Naive thymus-derived CD4-positive, alpha-beta T cell (primary cell): ENCODE measurements at places on chromosomes 7 and 10. TPM values are rescaled to one million over a fixed set of nuclear protein-coding genes. Genes with fewer than 3 reads are reported as not detected.

DNAJB12 gene
- 27.6 TPM for polyA plus RNA-seq

STEAP4 gene
- polyA plus RNA-seq, result not detected

IKZF5 gene
- polyA plus RNA-seq, result 25.9 TPM

LRRN3 gene
- polyA plus RNA-seq, result 169 TPM

GRCh38 chr10:74055383-74056049 lies 57.6 kb downstream of the VCL start:
- H3K4me3 ChIP-seq, result no peak overlapping the region
- no peaks in the 10 kb centered on the region for H3K27me3 ChIP-seq
- no peak overlapping the region for H3K27ac ChIP-seq
- peaks cover 10% of the 10 kb centered on the region for H3K4me1 ChIP-seq
- no peak for DNase-seq
- H3K36me3 ChIP-seq, result no peaks in the 10 kb centered on the region

DNA sequence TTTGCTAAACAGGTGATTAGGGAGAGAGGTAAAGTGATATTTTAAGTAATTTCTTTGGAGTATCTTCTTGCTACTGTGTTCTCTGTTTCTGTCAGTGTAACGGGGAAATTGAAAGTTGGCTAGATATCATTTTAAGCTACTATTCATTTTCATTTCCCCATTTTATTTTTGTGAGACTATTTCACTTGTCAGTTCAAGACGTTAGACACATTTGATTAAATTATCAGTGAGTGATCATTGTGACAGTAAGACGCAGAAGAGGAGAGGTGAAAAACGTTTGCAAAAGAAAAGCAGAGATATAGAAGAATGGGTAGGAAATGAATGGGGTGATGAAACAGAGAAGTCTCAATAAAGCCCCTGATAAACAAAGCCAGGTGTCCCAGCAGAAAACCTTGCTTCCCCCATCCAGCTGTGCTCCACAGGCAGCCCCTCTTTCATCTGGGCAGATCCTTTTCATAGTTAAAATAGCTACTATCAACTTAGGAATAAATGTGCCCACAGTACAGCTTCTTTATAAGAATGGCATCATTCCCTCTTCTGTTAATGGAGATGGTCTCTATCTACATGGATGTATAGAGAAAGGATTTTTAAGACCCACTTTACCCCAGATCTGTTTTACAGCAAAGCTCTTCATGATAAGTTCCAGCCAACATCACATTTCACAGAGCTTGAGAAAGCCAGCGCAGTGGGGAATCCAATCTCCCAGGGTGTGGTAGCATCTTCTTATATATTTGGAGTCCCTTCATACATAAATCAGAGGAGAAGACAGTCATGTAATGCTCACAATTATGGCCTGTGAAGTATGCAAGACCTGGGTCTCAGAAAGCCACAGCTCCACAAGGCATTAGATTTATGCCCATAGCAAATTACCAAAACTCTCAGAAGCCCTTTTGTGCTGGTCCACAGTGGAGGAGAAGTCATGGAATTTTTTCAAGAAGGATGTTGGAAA lies 138.1 kb upstream of the ITGB1 start:
- no peaks in the 10 kb centered on the region for H3K36me3 ChIP-seq
- no peaks in the 10 kb centered on the region for H3K4me1 ChIP-seq
- H3K4me3 ChIP-seq, result no peak overlapping the region

GRCh38 chr7:23759671-23760391 lies 49.8 kb downstream of the STK31 start:
- H3K27ac ChIP-seq, result no peak overlapping the region
- H3K27me3 ChIP-seq, result no peaks in the 10 kb centered on the region
- no peak for DNase-seq
- H3K36me3 ChIP-seq, result no peaks in the 10 kb centered on the region

GRCh38 chr10:60353519-60354258 lies 36.0 kb downstream of the ANK3 start:
- no peak overlapping the region for H3K4me3 ChIP-seq
- no peak overlapping the region for H3K27ac ChIP-seq
- no peak for DNase-seq
- H3K27me3 ChIP-seq, result no peaks in the 10 kb centered on the region
- no peaks in the 10 kb centered on the region for H3K4me1 ChIP-seq

DNA sequence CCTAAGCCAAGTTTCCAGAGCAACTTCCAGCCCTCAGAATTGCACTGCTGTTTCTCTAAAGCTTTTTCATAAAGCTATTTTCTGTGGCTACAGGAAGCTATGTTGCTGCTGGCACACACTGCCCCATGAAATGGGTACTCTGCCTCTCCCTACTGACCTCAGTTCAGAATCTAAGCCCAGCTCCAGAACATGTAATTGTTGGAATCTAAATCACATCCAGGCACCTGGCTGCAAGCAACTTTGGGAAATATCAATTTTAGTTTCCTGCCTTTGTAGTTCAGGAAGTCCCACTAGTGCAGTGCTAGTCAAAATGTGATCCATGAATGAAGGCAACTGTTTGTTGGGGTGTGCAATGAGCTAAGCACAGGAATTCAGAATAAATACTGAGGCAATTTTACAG lies 226.2 kb downstream of the THSD7A start:
- H3K36me3 ChIP-seq, result no peaks in the 10 kb centered on the region
- H3K27me3 ChIP-seq, result no peaks in the 10 kb centered on the region
- no peaks in the 10 kb centered on the region for H3K4me1 ChIP-seq
- no peak overlapping the region for H3K4me3 ChIP-seq

DNA sequence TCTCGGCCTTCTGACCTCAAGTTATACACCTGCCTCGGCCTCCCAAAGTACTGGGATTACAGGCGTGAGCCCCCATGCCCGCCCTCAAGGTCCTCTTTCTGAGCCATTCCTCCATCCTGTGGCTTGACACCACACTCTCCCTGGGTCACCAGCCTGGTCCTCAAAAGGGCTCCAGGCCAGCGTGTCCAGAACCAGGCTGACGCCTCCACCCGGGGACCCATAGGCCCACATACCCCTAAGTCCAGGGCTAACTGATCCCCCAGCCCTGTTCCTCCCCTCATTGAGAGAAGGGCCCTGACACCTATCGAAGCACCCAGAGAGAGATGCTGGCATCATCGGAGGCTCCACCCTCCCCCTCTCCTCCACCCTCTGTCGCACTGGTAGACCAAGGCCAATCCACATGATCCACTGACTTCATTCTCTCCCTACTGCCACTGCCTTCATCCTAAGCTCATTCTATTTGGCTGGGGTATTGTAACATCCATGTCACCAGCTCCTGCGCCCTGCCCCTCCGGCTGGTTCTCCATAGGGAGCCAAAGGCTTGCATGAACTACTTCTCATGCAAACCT lies 46.7 kb downstream of the TMEM270 start:
- no peak overlapping the region for H3K4me3 ChIP-seq
- H3K27ac ChIP-seq, result no peak overlapping the region
- DNase-seq, result no peak

- no peaks in the 10 kb centered on the region for H3K36me3 ChIP-seq
- no peaks in the 10 kb centered on the region for H3K4me1 ChIP-seq
- no peaks in the 10 kb centered on the region for H3K27me3 ChIP-seq
- no peak overlapping the region for H3K4me3 ChIP-seq
Observed at GRCh38 chr10:71260622-71261325, 48.4 kb downstream of the UNC5B start.

DNA sequence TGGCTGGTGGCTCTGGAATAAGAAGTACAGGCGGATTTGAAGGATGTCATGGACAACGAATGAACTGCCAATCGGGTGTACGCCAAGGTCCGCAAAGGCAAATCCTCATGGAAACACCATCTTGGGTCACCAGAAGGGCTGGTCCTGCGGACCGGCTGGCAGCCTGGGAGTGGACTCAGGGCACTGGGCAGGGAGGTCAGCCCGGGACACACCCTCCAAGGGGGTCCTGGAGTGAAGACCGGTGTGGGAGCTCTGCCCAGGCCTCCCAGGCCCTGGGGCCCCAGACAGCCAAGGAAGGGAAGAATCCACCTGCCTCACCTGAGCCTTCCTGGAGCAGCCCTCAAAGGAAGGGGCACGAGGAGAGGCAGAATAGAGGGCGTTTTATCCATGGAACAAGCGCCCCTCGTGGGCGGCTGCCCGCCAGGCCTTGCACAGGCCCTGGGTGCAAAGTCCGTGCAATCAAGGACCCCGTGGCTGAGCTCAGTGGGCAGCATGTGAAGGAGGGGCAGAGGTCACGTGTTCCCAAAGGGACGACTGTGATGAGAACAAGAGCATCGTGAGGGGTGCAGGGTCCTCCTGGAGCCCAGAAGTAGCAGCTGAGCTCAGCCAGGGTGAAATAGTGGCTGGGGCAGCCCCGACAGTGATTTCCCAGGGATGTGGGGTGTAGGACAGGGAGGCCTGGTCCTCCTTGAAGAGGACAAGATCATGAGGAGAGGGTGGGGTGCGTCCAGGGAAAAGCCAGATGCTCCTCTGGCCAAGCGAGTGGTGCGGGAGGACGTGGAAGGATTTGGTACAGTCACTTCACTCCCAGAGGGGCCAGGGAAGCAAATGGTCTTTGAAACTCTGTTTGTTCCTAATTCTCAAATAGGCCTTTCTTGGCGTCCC lies 105.2 kb downstream of the TCERG1L start:
- DNase-seq, result no peak
- H3K4me3 ChIP-seq, result no peak overlapping the region
- H3K27me3 ChIP-seq, result no peaks in the 10 kb centered on the region
- H3K4me1 ChIP-seq, result no peaks in the 10 kb centered on the region

GRCh38 chr7:139667377-139667776 lies 110.4 kb downstream of the HIPK2 start:
- H3K27ac ChIP-seq, result no peak overlapping the region
- DNase-seq, result no peak
- no peaks in the 10 kb centered on the region for H3K36me3 ChIP-seq
- H3K4me3 ChIP-seq, result no peak overlapping the region
- H3K4me1 ChIP-seq, result no peaks in the 10 kb centered on the region

DNA sequence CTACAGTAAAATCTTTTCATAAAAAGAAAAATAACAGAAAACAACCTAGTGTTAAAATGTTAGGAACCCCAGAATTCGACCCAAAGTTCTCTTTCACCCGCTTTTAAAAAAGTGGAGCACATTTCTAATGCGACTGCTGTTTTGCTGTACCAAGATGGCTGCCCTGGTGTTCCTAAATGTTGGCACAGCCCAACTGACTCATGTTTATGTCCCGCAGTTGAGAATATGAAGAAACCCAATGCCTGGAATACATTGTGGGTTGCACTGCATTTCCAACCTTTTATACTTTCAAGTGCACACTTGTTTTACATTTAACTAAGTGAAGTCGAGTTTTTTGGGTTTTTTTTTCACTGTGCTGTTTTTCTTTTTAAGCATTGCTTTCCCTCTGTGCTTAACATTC lies 944 bp downstream of the STEAP1B start:
- DNase-seq, result no peak
- H3K4me3 ChIP-seq, result no peak overlapping the region
- H3K27me3 ChIP-seq, result no peaks in the 10 kb centered on the region
- H3K27ac ChIP-seq, result no peak overlapping the region
- H3K36me3 ChIP-seq, result no peaks in the 10 kb centered on the region

- DNase-seq, result no peak
- H3K4me1 ChIP-seq, result peaks cover 21% of the 10 kb centered on the region
- H3K4me3 ChIP-seq, result no peak overlapping the region
- no peak overlapping the region for H3K27ac ChIP-seq
Observed at GRCh38 chr10:97327348-97328294, 6.9 kb downstream of the FRAT2 start.

GRCh38 chr10:118983263-118983662 lies 46.3 kb upstream of the NANOS1 start:
- no peak overlapping the region for H3K4me3 ChIP-seq
- H3K27me3 ChIP-seq, result no peaks in the 10 kb centered on the region
- H3K4me1 ChIP-seq, result no peaks in the 10 kb centered on the region
- DNase-seq, result no peak

- no peak overlapping the region for H3K27ac ChIP-seq
- peaks cover 21% of the 10 kb centered on the region for H3K36me3 ChIP-seq
- H3K27me3 ChIP-seq, result no peaks in the 10 kb centered on the region
Observed at GRCh38 chr10:98436704-98437103, 10.0 kb downstream of the HPS1 start.

DNA sequence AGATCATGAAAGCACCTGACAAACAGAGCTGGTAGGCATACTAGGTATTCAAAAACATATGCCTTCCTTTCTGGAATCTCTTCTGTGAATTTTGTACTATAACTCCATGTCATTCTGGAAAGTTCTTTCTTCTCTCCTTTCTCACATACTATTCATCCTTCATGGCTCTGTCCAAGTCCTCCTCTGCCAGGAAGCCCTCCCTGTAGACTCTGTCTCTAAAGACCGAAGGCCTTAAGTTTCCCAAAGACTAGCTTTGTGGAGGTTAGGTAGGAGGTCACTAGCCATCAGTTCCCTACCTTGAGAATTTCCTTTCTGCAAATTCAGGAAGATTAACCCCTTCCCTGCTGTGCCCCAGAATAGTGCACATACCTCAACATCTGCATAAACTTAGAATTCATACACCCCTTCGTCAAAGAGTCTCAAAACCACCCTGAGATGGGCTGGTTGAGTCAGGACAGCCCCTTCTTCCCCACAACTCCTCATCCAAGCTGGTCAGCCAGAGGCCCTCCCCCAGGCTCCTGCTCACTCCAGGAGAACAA lies 20.6 kb downstream of the SORBS1 start:
- H3K36me3 ChIP-seq, result no peaks in the 10 kb centered on the region
- no peak for DNase-seq
- H3K27ac ChIP-seq, result no peak overlapping the region
- H3K4me3 ChIP-seq, result no peak overlapping the region
- no peaks in the 10 kb centered on the region for H3K4me1 ChIP-seq
- H3K27me3 ChIP-seq, result no peaks in the 10 kb centered on the region

GRCh38 chr7:21368317-21368716 lies 59.6 kb upstream of the SP4 start:
- H3K36me3 ChIP-seq, result no peaks in the 10 kb centered on the region
- no peaks in the 10 kb centered on the region for H3K4me1 ChIP-seq
- H3K27me3 ChIP-seq, result no peaks in the 10 kb centered on the region
- no peak overlapping the region for H3K4me3 ChIP-seq
- no peak overlapping the region for H3K27ac ChIP-seq

GRCh38 chr10:1674501-1674900 lies 62.8 kb downstream of the ADARB2 start:
- DNase-seq, result no peak
- no peak overlapping the region for H3K4me3 ChIP-seq
- no peaks in the 10 kb centered on the region for H3K36me3 ChIP-seq
- H3K27ac ChIP-seq, result no peak overlapping the region

DNA sequence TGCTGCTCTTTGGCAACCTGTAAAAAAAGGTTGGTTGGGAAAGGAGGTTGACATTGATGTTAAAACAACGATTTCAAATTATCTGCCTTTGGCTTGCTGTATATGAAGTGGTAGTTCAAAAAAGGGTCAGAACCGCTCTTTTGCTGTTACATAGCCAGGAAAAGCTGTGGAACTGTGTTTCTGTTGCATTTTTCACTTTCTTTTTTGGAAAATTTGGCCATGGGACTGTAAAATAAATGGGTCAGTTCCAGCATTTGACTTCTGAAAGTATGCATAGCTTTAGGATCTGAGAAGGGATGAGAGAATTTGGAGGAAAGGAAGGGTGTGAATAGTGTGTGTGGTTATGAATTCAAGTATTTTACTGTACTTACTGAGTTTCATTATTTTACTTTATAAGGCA lies 7.3 kb downstream of the AUTS2 start:
- peaks cover 9% of the 10 kb centered on the region for H3K27me3 ChIP-seq
- no peak for DNase-seq
- no peak overlapping the region for H3K27ac ChIP-seq
- H3K4me1 ChIP-seq, result peaks cover 7% of the 10 kb centered on the region
- H3K4me3 ChIP-seq, result no peak overlapping the region
